ENCODE measurements at places on chromosomes 3 and 15.
A peak's percentile ranks its signal among the peaks of the same experiment; 100 is the strongest.

GRCh38 chr3:185763347-185764005 lies 61.4 kb downstream of the IGF2BP2 start:
- no peak for DNase-seq

- no peak for DNase-seq
These were observed 19.0 kb downstream of the APBA2 start for GRCh38 chr15:28904541-28905315.

DNA sequence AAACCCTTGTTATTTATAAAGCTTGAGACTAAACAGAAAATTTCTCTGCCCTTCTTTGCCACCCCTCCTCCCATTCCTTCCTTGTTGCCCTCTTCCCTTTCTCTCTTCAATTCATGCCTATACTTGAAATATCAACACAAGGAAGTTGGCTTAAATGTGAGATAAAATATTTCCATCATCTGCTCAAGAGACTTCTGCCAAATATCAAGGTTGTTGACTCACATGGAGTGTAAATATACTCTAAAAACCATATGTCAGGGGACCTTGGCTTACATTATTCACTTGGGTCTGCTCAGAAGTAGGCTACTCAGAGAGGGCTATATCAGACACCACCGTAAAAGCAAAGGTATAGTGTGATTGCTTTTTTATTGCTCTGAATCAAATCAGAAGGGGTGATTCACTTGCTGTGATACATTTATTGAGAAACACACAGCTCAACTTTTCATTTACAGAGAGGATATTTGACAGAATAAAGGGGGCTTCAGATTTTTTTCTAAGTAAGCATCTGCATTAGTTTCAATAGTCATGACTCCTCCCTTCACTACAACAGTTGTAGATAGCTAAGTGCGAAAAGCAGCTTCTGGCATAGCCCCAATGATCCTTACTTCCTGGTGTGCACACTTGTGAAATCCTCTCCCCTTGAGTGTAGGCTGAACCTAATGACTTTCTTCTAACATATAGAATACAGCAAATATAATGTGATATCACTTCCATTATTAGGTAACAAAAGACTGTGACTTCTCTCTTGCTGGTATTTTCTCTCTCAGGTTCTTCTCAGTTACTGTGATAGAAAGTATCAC lies 386.2 kb downstream of the EFHB start:
- DNase-seq = no peak

DNA sequence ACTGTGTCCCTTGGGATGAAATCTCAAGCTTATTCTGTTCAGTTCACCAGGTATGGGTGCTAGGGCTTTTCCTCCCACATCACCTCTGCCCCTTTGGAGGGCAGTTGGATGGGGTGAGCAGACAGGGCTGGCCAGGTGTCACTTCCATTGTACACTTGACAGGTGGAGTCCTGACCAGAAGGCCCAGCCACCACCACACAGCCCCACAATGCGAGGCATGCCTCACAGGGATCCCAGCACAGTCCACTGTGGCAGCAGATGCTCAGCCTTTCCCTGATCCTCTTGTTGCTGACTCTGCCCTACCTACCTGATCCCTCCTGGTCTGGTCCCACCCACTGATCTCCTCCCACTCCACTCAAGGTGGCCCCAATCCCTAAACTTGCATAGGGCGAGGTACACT lies 88.2 kb downstream of the ANP32A start:
- DNase-seq = no peak

DNA sequence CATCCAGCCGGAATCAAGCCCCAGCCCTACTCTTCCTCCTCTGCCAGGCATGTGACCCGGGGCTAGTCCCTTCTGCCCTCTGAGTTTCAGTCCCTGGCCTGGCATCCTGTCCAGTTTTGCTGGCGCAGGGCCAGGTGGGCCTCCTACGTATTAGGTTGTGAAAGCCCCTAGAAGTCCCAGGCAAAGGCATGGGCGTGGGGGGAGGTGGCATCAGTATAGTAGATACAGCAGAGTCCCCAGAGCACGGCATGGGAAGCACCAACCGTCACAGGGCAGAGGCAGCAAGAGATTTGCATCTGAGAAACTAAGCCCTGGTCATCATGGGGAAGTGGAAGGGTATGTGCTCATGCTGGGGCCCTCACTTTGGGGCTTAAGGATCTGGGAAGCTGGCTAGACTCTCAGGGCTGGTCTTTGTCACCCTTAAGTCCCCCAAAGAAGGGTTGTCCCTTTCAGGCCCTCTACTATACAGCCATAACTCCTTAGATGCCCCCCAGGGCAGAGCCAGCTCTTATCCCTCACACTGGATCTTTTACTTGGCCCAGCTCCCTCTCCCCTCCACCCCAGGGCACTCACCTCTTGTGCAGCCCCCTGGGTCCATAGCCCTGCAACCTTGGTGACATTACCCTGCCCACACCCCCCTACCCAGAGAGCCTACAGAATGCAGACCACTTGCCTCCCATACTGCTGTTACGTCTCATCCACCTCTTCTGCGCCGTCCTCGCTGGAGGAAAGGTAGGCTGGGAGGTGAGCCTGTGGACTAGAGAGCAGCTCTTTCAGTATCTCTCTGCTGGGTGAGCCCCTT lies 11.3 kb downstream of the NBEAL2 start:
- no peak for DNase-seq

DNA sequence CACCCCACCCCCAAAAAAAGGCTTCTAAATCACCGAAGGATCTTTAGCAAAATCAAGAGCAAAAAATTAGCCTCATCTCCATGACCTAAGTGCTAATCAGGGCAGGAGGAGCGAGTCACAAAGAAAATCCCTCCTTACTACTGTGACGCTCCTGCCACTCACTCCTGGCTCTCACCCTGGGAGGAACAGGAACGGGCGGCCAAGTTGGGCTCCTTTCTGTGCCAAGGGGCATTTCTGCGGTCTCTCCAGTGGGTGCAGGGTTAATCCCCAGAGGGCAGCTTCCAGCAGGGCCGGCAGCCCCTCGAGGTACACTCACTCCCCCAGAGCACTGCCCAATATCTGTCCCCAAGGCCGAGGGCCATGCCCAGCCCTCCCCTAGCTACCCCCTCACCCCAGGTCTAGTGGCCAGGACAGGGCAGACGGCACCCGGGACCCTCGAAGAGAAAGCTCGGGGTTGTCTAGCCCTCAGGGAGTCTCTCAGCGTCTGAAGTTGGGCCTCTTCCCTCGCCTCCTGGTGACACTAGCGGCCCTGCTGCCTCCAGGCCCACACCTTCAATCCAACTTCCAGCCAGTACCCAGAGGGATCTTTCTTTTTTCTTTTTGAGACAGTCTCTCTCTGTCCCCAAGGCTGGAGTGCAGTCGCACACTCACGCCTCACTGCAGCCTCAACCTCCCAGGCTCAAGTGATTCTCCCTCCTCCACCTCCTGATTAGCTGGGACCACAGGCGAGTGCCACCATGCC lies 706 bp downstream of the CAV3 start:
- DNase-seq = no peak

- DNase-seq = peak; percentile 55
These were observed 7.6 kb upstream of the TMEM44 start for GRCh38 chr3:194640829-194641228.

- DNase-seq = peak; percentile 25
These were observed 192.6 kb upstream of the LYSMD4 start for GRCh38 chr15:99925661-99926461.

DNA sequence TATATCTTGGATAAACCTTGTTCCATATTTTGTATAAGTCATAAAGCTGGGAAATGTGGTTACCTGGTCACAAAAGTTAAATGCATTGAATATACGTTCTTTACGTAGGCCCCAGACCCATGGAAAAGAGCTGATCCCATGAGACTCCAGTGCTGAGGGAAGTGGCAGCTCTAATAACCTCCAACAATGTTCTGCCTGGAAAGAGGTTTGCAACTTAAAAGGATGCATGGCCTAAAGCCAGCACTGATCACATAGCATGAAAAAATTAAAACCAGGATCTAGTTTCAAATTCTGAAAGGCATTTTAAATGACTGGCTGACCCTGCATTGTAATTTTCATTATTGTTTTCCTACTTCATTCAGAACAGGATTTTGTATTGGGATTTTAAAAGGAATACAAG lies 27.9 kb upstream of the STRIT1 start:
- DNase-seq = no peak

- DNase-seq = no peak
These were observed 23.3 kb downstream of the ST3GAL6 start for GRCh38 chr3:98786364-98787006.

DNA sequence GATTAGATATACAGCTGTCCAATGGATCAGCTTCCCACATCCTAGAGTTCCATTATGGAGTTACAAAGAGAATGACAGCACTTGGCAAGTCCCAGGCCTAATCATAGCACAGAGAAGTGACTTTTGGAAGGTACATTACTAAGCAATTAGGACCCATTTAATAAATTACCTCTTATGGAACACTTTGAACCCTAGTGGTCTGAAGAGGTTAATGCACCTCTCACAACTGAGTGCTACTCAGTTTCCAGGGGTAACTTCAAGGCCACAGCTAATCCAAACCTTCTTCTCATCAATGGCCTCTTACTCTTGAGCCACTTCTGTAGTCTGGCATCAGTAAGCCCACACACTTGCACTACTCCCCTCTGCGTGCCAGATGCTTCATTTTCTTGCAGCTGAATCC lies 34.9 kb upstream of the MEIS2 start:
- DNase-seq = no peak

DNA sequence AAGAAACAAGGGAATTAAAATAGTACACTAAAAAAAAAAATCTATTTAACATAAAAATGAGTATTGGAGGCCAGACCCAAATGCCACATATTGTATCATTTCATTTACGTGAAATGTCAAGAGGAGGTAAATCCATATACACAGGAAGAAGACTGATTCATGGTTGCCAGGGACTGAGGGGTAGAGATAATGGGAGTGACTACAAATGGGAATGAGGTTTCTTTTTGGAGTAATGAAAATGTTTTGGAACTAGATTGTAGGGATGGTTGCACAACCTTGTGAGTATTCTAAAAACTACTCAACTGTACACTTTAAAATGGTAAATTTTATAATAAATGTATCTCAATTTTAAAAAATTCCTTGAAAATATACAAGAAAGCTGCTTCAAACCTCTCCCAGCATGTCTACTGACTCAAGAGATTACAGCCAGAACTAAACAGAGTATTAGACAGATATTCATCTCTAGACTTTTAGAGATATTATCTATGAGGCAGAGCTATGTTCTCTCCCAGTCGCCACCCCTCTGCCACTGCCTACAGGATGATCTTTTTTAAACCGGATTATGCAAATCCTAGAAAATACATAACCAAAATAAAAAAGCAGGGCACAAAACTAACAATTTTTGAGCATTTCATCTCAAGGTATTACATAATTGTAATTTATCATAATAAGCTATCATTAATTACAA lies 6.2 kb downstream of the HLTF start:
- DNase-seq = no peak

DNA sequence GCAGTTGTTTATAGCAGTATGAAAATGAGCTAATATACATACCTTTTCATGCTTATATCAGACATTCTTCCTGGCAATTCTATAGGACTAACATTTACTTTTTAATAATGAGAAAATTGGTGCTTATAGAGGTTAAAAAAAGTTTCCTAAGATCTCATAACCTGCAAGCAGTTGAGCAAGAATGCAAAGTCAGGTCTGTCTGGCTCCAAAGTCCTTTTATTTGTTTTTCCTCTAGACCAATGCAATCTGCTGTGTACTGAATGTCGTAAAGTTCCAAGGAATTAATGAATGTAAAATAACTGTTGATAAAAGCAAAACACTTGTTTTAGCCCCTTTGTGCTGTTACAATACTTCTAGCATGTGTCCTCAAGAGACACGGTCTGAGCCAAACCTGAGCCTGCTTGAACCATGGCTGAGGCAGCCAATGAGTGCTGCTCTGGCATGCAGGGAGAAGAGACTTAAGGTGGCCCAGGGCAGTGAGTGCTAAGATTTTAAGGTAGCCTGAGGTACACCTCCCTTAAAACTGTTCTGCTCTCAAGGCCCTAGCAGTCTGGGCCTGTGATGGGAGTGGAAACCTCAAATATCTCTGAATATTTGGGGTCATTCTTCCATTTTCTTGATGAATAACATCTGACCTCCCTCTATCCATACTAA lies 555.1 kb upstream of the NAALADL2 start:
- DNase-seq = no peak

- no peak for DNase-seq
These were observed 319.6 kb upstream of the IL12A start for GRCh38 chr3:159668990-159669476.

GRCh38 chr3:137191133-137191923 lies 233.5 kb downstream of the IL20RB start:
- DNase-seq = no peak

- no peak for DNase-seq
These were observed 59.4 kb downstream of the WNT5A start for GRCh38 chr3:55427739-55428138.

Measured in endothelial cell (in vitro differentiated cells).